ENCODE measurements at places on chromosomes 5 and 9. TPM values are rescaled to one million over a fixed set of nuclear protein-coding genes. Genes with fewer than 3 reads are reported as not detected.

GRCh38 chr9:23686257-23686656 lies 139.8 kb downstream of the ELAVL2 start:
- no peak for DNase-seq

DNA sequence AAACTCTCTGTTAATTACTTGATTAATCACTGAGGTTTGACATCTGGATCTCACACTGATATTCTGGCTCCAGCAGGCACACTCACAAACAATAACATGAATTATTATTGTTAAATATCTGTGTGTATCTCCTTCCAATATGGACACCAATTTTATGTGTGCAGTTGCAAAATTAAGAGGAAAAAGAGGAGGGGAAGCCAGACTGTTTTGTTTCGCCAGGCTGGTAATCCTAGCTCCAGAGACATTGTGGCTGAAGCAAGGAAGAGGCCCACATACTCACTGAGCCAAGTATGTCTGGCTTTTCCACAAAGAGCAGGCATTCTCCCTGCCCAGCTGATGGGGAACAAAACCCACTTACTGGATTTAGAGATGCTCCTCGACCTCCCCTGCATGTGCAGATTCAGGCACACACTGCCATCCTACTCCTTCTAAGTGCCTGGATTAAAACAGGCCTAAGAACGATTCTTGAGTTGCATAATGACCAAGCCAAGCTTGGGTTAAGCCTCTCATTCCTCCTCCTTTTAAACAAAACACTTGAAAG lies 181.9 kb downstream of the ESM1 start:
- no peak for DNase-seq

DNA sequence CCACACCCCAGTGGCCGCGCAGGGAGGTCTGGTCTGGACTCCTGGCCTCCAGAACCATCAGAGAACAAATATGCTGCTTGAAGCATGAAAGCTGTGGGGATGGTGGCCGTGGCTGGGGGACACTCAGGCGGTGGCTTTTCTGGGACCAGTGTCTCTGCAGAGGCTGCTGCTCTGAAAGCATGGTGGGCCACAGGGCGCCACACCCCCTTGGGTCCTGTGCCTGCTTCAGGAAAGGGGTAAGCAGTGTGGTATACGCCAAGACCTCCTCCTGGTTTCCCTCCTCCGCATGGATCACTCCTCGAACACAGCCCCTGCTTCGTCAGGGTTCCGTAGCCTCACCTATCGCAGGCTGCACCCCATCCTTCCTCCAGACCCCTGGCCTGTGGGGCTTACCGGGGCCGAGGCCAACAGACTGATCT lies 19.7 kb upstream of the TERT start:
- no peak for DNase-seq

DNA sequence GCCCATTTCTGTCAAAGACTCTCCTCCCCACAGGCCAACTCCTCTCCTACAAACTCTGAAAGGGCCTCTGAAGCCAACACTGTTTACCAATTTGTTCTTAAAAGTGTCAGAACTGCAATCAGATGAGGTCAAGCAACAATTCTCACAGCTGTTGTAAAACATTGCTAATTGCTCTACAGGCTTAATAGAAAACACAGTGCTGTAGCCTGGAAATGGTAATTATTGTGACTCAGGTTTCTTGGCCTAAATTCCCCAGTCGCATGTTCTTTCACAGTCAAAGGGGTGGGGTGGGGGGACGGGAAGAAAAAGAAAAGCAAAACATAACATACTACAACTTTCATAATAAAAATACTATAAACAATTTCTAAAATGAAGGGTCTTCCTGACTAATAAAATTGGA lies 343.2 kb downstream of the DMAC1 start:
- DNase-seq: no peak

GRCh38 chr5:174877987-174878386 lies 153.6 kb downstream of the MSX2 start:
- DNase-seq: no peak

GRCh38 chr5:144230806-144231205 lies 60.1 kb downstream of the KCTD16 start:
- DNase-seq: no peak

GRCh38 chr5:4372481-4372880 lies 767.6 kb upstream of the ADAMTS16 start:
- DNase-seq: no peak

DNA sequence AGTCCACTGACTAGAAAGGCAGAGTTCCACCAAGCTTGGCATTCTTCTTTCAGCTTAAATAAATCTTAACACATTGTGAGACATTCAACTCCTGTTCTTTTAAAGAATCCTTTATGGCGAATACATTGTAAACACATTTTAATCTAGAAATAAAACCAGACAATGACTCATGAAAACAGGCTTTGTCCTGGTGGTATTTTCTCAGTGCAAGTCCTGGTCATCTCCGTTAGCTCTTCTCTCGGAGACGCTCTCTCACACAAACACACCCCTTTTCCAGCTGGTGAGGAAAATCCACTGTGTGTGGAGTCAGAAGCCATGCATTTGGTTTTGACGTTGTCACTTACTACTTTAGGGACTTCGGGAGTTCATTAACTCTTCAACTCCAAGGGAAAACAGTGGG lies 140.4 kb downstream of the AUH start:
- no peak for DNase-seq

GRCh38 chr5:3373391-3373790 lies 222.2 kb upstream of the IRX1 start:
- DNase-seq: no peak

- no peak for DNase-seq
These were observed 15.7 kb downstream of the EFCAB9 start for GRCh38 chr5:172209714-172210113.

DNA sequence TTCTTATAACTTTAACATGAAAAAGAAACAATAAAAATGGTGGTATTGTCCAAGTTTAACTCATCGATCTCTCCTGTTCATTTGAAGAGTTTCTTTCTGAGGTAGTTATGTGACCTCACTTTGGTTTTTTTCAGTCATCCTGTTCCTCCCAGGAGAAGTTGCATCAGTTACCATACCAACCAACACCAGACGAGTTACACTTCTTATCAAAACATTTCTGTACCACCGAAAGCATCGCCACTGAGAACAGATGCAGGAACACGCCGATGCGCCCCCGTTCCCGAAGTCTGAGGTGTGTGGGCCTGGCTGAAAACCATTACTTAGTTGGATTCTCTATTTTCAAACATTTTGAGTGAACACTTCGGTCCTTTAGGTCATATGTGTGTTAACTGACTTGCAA lies 96.3 kb downstream of the CD180 start:
- no peak for DNase-seq

GRCh38 chr5:67268231-67269021 lies 71.8 kb upstream of the CD180 start:
- peak; percentile 71 for DNase-seq

- no peak for DNase-seq
These were observed 62.4 kb upstream of the HTR4 start for GRCh38 chr5:148716716-148717115.

GRCh38 chr5:88683506-88684135 lies 199.4 kb downstream of the MEF2C start:
- no peak for DNase-seq

GRCh38 chr5:1204693-1205242 lies 3.4 kb downstream of the SLC6A19 start:
- peak; percentile 33 for DNase-seq

DNA sequence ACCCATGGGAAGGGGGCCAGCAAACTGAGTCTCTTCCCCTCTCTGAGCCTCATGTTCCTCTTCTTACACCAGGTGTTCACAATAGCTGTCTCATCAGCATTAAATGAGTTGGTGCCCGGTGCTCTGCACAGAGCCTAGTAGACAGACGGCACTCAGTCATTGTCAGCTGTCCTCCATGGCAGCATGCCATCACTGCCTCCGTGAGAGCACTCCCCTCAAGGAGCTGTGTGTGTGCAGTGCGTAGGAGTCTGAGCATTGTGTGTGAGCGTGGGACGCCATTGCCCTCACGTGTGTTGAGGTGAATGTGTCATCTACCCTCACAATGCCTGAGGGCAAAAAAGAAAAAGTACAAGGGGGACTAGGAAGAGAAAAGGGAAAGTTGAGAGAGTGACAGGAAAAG lies 536.5 kb downstream of the CDK5RAP2 start:
- no peak for DNase-seq

GRCh38 chr5:155270725-155271124 lies 257.2 kb downstream of the KIF4B start:
- DNase-seq: no peak

GRCh38 chr9:15231788-15232635 lies 75.0 kb downstream of the TTC39B start:
- no peak for DNase-seq

DNA sequence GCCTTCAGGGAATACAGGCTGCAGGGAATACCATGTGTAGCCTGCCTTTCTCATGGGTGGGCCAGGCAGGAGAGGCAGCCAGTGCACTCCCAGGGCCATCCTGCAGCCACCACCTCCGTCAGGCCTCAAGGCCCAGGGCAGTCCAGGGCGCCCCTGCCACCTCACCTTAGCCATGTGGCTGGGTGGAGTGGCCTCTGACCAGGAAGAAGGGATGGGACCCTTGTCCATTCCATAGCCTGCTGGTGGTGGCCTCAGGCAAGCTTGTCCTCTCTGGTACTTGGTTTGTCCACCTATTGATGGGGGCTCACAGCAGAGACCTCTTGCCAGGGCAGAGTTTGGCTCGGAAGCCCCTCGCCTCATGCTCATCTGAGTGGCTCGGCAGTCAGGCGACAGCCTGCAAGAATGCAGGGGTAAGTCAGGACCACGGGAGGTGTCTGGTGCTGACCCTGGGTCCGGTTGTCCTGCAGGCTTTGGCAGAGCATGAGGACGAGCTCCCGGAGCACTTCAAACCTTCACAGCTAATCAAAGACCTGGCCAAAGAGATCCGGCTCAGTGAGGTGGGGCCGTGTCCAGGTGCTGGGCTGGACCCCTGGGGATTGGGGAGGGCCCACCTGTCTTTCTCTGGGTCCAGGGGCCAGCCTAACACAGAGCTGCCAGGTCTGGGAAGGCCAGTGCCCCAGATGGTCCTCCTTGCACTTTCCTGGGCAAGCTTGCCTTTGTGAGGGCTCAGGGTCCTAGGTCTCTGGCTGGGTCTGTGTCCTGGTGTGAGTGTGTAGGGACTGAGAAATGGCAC lies 82.9 kb downstream of the PHF2 start:
- DNase-seq: peak; percentile 3

GRCh38 chr9:73412874-73413273 lies 261.2 kb downstream of the ANXA1 start:
- DNase-seq: no peak

DNA sequence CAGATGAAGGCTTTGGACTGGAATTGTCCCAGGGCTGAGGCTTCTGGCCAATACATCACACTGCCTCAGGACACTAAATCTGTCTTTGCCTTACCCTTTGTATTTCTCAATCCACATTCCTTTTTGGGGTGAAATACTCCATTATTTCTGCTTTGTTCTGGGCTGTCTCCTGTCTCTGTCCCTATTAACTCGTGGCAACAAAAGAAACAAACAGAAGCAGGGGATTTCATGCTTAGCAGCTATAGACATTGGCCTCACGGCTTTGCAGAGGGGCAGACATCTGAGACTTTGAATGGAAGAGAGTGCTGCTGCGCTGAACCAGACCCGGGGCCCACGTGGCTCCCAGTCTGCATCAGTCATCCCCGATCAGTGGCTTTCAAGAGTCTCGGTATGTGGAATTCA lies 129.7 kb downstream of the ARL15 start:
- DNase-seq: no peak

DNA sequence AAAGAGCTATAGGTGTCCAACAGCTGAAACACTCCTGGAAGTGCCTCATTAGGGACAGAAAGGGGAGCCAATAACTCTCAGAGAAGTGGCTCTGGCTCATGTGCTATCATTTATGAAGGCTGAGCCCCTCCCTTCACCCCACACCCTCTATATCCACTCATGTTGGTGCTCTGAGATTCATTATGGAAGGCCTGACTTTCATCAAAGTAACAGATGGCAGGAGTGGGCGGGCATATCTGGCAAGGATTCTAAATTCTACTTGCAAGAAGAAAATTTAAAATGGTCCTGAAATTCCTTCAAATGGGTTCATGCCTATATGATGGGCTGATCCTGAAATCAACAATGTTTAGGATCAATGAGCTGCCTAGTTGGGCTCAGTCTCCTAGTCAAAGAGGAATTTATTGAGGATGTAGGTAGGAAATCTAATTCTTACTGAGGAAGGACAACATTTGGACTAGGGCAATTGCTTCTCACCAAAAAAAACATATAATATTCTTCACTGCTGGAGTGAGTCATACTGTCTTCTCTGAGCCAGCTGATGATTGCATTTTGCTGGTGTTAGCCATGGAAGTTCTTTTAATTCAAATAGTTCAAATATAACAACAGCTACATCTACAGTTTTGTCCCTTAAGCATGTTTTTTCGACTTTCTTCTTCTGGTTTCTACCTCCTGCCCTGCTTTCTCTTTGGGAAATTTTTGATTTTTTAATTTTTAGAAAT lies 23.5 kb downstream of the NMRK1 start:
- no peak for DNase-seq

DNA sequence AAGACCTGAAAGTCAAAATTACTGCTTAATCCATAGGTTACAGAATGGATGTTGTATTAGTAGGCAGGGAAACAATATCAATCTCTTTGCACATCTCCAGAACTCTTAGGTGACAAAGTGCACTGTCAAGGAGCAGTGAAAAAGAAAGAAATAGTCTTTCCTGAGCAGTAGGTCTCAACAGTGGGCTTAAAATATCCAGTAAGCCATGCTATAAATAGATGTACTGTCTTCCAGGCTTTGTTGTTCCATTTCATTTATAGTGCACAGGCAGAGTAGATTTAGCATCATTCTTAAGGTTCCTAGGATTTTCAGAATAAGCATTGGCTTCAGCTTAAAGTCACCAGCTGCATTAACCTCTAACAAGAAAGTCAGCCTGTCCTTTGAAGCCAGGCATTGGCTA lies 50.7 kb downstream of the SSBP2 start:
- DNase-seq: no peak

GRCh38 chr5:5738797-5739489 lies 316.5 kb downstream of the ICE1 start:
- no peak for DNase-seq

TMC1 gene
- total RNA-seq: 0.25 TPM

CDHR2 gene
- 0.33 TPM for total RNA-seq

ADCY2 gene
- 0.30 TPM for total RNA-seq

LSM11 gene
- total RNA-seq: 1.3 TPM

PNPLA7 gene
- 9.0 TPM for total RNA-seq

FAM153A gene
- 0.63 TPM for total RNA-seq

All from left ventricle myocardium inferior (tissue), 1 donor.